Kidney (tissue), 22 donors: ENCODE measurements at places on chromosomes 6 and 20. TPM values are rescaled to one million over a fixed set of nuclear protein-coding genes. Genes with fewer than 3 reads are reported as not detected.

GRCh38 chr20:51712501-51713212 is 55.5 kb downstream of the ATP9A start:
- peak; percentile 72 for DNase-seq

DNA sequence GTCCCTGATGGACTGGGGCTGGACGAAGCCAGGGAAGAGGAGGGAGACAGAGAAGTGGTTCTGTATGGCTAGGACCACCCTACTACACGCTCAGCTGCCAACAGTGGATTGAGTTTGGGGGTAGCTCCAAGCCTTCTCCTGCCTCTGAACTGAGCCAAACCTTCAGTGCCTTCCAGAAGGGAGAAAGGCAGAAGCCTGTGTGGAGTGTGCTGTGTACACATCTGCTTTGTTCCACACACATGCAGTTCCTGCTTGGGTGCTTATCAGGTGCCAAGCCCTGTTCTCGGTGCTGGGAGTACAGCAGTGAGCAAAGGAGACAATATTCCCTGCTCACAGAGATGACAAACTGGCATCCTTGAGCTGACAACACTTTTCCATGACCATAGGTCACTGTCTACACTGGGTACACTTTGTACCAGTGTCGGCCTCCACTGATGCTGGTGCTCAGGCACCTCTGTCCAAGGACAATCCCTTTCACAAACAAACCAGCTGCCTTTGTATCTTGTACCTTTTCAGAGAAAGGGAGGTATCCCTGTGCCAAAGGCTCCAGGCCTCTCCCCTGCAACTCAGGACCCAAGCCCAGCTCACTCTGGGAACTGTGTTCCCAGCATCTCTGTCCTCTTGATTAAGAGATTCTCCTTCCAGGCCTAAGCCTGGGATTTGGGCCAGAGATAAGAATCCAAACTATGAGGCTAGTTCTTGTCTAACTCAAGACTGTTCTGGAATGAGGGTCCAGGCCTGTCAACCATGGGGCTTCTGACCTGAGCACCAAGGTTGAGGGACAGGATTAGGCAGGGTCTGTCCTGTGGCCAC is 11.3 kb upstream of the RBCK1 start:
- DNase-seq: no peak

DNA sequence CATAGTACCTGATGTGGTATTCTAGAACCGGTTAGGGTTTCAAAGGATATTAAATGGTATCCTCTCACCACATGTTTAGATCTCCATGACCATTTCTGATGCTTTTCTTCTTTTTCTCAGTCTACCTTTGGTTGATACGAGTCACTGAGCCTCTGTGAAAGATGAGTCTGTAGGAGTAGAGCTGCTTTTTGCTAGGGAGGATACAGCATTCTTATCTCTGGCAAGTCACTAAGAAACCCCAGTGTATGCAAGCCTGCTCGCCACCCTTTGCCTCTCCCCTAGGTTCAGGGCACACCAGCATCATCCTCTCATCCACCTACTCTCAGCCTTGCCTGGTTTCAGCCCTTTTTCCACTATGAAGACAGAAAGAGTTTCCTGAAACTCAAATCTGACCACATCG is 89.9 kb downstream of the MTFR2 start:
- peak; percentile 44 for DNase-seq

GRCh38 chr6:51531623-51532022 is 555.8 kb downstream of the PKHD1 start:
- DNase-seq: no peak

DNA sequence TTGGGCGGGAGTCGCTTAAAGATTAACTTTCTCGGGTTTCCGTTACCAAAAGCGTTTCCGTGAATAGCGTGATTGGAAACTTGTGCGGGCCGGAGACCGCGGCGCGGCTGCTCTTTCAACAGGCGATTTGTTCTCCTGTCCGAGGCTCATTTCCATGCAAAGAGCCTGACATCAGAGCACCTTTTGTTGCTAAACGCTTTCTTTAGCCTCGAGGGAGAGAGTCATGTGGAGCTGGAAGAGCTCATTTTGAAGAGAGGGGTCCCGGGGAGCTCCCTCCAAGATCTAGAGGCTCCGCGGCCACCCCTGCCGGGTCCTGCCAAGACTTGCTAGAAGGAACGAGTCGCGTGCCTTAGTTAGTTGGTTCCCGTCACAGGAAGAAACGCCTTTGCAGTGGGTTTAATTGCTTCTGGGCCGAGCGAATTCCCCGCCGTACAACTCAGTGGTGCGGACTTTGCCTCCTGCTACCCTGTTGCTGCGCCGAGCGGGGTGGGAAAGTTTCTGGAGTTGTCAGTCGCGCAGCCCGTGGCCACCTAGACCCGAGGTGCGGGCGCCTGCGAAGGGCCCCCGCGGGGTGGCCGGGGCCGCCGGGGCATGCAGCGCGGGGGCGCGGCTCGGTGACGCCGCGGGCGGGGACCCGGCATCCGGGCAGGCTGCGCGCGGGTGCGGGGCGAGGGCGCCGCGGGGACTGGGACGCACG is at the start of gene SASH1:
Gene SASH1 (plus strand): TSS at position 489 of the 697 bp plus-strand sequence. CDS start 230 bp downstream, outside the sequence.
- DNase-seq: peak; percentile 94

- DNase-seq: no peak
Observed at GRCh38 chr6:33789550-33789895, 593 bp upstream of the LEMD2 start.

GRCh38 chr20:20702330-20703245 is 9.9 kb downstream of the RALGAPA2 start:
- no peak for DNase-seq

DNA sequence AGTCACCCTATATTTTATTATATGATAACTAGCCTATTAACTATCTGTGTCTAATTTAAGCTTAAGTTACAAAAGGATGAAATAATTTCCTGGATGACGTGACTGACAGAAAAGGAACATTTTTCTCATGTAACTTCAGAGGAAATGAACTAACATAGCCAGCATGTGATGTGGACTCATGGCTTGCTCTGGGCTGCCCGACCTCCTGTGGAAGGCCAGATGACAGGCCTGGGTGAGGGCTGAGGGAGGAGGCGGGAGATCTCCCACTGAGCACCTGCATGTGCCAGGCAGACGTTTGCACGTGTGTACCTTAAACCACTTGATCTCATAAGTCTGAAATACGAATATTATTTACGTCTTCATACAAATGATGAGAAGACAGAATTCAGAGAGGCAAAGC is 321.1 kb downstream of the SYNE1 start:
- no peak for DNase-seq

- peak; percentile 12 for DNase-seq
Observed at GRCh38 chr6:71855406-71855805, 30.9 kb upstream of the RIMS1 start.

DNA sequence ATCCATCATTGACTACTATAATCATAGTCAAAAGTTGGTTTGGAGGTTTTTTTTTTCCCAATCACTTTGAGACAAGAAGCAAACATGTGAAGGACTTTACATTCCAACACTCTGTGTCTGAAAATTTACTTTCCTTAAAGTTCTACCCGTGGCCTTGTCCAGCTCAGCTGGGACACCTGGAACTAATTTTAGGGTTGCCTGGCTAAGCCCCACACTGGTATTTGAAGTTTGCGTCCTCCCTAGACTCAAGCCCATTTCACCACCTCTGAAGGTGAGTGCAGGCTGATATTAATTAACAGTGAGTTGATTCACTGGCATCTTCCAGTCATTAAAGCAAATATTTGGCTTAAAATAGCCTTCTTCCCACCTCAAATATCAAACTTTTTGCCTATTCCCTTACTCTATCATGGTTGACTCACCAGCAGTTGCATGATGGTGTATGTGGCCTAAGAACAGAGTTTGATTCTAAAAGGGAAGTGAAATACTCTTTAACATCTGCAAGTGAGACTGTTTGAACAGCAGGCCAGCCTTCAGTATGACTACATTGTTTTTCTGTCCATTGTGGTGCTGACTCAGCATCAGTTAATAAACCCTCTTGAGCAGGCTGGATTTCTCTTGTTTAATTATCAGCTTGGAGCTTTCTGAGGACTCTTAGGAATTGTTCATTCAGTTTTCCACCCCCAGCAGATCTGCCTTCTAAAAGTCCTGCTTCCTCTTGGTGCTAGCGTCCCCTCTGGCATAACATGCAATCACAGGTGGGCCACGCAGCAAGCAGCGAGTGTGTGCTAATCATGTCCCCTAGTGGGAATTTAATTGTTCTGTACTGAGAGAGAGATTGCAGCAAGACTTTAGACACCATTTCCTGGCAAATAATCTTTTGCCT is 1.8 kb upstream of the PRDM1 start:
- peak; percentile 59 for DNase-seq

GRCh38 chr6:17415321-17415720 is 21.9 kb downstream of the CAP2 start:
- DNase-seq: no peak

DNA sequence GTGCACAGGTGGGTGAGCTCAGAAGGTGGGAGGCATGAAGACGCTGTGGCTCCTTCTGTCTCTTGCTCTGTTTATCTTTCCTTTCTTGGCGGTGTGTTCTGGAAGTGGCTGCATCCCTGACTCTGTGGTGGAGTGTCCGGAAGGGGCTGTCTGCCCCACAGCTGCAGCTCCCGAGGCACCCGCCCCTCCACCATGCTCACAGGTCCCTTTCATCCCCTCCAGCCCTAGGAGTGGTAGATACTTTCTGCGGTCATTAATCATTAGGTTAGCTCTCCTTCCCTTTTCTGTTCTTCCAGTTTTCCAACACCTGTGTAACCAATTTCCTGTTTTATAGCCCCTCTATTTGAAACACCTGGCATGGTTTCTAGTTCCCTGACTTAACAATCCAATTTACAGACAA is 65.6 kb downstream of the GJA10 start:
- peak; percentile 52 for DNase-seq

GRCh38 chr6:92507552-92507951 is 911.8 kb downstream of the EPHA7 start:
- DNase-seq: no peak

- no peak for DNase-seq
Observed at GRCh38 chr20:63379296-63379695, 18.1 kb upstream of the CHRNA4 start.

GRCh38 chr20:52402950-52403349 is 211.4 kb upstream of the ZFP64 start:
- no peak for DNase-seq

- DNase-seq: no peak
Observed at GRCh38 chr20:48156521-48156920, 371.2 kb upstream of the SULF2 start.

- DNase-seq: no peak
Observed at GRCh38 chr6:3963426-3963825, 114.3 kb downstream of the FAM50B start.

DNA sequence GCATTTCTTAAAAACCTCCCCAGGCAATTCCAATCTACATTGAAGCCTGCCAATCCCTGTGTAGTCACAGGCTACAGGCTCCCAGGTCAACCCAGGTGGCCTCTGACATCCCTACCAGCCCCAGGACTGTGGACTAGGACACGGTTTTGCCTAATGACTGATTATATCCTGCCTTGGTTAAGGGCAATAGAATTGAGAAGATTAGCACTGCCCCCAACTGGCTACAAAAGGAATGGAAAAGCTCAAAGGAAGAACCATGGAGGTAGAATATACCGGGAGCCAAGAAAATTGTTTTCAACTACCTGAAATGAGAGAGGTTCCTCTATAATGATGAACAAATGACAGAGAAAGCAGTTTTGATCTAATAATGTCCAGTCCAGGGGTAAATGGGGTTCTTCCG is 421.1 kb upstream of the AGPAT4 start:
- DNase-seq: peak; percentile 32

DNA sequence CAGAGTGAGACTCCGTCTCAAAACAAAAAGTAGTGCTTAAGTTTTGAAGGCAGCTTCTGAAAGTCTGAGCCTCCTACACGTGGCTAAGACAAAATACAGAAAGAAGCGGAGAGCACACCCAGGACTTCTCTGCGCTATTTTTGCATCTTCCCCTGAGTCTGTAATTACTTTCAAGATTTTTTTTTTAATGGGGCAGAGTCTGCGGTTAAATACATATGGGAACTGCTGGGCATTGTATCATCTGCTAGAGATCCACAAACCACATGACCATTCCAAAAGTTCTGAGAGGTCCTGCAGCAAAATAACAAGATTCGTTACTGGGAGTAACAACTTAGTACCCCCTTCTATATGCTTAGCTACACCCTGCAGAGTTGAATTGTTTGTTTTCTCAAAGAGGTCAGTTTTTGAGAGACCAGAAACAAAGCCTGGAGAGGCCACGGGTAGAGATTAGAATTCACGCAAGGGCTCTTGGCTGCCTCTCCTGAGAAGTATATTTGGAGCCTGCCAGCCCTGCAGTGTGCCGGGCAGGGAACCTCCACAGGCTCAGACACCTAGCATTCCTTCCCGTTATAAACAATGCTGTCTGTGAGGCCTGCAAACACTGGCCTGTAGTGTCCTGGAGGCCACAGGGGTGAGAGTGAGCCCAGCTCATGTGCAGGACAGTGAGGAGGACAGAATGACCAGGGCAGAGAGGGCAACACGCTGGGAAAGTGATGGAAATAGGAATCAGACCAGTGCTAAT is 48.2 kb upstream of the FAM50B start:
- no peak for DNase-seq

GRCh38 chr20:39878809-39879208 is 810.2 kb downstream of the MAFB start:
- no peak for DNase-seq

GRCh38 chr6:154399097-154399496 is 42.5 kb upstream of the IPCEF1 start:
- DNase-seq: no peak

- DNase-seq: peak; percentile 91
Observed at GRCh38 chr6:1657116-1657770, 47.5 kb downstream of the FOXC1 start.

DNA sequence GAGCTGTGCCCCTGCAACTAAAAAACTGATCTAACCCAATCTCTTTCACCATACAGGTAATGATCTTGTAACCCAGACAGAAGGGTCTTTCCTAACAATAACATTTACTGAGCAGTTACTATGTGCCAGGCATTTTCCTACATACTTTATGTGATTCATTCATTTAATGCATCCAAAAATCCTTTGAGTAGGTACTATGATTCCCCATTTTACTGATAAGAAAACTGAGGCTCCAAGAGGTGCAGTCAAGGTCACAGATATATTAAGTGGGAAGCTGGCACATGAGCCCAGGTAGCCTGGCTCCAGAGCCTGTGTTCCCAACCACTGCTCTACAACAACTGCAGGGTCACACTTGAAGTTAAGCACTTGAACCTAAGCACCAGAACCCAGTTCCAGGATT is 87.6 kb downstream of the NCR2 start:
- DNase-seq: no peak

GRCh38 chr20:51404297-51405060 is 138.0 kb downstream of the NFATC2 start:
- no peak for DNase-seq

GRCh38 chr6:153645326-153645725 is 393.7 kb upstream of the OPRM1 start:
- DNase-seq: no peak

MUC22 gene
- polyA plus RNA-seq: not detected

TCF15 gene
- polyA plus RNA-seq: 1.6 TPM

CD40 gene
- polyA plus RNA-seq: 15.7 TPM

HLA-DRA gene
- 489 TPM for polyA plus RNA-seq

MEI4 gene
- 2.3 TPM for polyA plus RNA-seq

SLC25A27 gene
- polyA plus RNA-seq: 19.1 TPM

MACROD2 gene
- 3.0 TPM for polyA plus RNA-seq

MYMX gene
- polyA plus RNA-seq: 2.2 TPM

ZNF165 gene
- 3.0 TPM for polyA plus RNA-seq

APCDD1L gene
- 4.5 TPM for polyA plus RNA-seq

ELOVL4 gene
- polyA plus RNA-seq: 2.1 TPM

CAGE1 gene
- not detected for polyA plus RNA-seq

ELOVL2 gene
- polyA plus RNA-seq: not detected

SS18L1 gene
- polyA plus RNA-seq: 6.5 TPM

TGM3 gene
- polyA plus RNA-seq: not detected

MRAP2 gene
- polyA plus RNA-seq: 4.2 TPM

EYA2 gene
- polyA plus RNA-seq: 7.9 TPM

TSPO2 gene
- 0.88 TPM for polyA plus RNA-seq

NOX3 gene
- not detected for polyA plus RNA-seq

DEF6 gene
- 2.7 TPM for polyA plus RNA-seq

TTK gene
- 0.13 TPM for polyA plus RNA-seq
